ENCODE measurements at places on chromosomes 5 and 9.

- no peak for DNase-seq
These were observed 73.2 kb downstream of the PIK3R1 start for GRCh38 chr5:68288707-68289134.

DNA sequence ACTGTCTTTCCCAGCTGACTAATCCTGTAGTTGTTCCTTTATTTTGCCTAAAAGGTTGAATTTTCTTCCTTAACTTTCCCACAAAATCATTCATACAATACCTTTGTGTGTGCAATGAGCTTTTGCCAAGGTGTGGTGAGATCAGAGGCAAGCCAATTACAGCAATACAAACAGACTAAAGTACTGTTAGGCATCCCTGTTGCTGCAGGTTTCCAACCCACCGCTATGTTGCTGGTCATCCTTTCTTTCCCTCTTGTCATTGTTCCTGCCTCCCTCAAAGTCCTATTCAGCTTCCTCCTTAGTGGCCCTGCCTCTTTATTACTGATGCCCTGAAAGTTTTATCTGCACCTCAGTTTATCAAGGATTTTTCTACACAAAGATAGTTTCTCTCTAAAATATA is 22.1 kb downstream of the ITGA2 start:
- no peak for DNase-seq

GRCh38 chr9:130626249-130626996 is 38.0 kb upstream of the PRDM12 start:
- no peak for DNase-seq

DNA sequence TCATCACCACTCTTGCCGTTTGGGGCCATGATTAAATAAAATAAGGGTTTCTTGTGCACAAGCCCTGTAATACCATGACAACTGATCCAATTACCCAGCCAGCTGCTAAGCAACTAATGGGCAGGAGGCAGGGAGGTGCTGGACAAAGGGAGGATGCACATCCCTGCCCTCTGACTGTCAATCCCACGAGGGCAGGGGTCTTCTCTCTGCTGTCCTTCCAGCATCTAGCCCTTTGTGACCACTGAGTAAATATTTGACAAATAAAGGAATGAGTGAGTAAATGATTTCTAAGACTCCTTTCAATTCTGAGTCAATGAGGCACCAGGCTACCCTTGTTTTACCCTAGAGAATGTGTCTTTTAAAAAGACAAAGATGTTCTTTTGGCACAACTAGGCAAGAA is 247.1 kb downstream of the SYK start:
- DNase-seq = no peak

- no peak for DNase-seq
These were observed 233.7 kb downstream of the ADAMTSL1 start for GRCh38 chr9:18707489-18708205.

DNA sequence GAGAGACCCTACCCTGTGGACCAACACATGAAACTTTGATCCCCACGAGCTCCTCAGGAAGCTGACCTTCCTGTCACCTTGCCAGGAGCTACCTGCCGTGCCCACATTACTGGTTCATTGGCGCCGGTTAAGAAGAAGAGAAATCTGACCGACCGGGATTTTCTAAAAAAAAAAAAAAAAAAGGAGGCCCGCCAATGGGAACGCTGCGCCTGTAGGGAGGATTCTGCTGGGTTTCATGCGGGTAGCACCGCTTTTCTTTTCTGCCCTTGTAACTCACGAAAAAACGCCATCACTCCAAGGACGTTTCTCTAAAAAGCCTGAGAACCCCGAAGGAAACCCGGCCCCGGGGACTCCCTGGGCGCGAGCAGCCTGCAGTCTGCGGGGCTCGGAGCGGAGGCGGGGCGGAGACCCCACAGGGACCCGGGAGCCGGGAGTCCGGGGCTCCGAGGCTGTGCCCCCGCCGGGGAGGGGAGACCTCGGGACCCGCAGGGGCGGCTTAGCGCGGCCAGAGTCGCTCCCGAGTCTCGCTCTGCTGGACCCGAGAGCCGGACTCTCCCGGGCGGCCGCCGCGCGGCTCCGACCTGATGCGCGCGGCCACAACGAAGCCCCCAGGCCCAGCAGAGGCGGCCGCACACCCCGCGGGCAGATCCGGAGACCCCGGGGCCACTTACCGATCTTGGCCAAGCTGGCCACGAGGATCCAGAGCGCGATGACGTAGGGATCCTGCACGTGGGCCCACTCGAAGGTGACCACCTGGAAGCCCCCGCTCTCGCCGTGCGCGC is 617 bp downstream of the SLC9A3 start:
- DNase-seq = no peak

GRCh38 chr9:77511525-77511924 is 136.6 kb downstream of the GNA14 start:
- DNase-seq = no peak

DNA sequence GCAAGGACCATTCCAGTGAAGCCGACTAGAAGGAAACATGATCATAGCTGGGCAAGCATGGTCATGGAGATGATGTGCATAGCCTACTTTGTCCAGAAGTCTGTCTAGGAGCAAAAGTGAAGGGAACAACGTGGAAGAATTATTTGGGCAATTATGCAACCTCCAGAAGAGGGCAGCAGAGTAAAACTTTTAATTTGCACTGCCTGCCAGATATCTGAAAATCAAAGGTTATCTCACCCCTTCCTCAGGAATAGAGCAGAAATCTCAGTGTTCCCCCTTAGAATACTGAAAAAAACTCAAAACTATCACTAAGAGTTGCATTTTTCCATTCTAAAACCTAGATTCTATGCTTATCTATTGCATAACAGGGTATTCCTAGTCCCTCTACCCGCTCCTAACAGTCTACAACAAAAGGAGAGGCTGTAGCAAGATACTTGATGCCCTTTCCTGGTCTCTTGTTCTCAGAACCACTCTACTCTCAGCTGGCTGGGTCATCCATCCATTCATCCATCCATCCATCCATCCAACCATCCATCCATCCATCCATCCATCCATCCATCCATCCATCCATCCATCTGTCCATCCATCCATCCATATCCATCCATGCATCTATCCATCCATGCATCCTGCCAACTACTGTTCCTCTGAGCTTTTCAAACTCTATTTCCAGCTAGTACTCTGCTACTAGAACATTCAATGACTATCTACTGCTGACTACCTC is 8.4 kb upstream of the SETD9 start:
- DNase-seq = peak; percentile 49

DNA sequence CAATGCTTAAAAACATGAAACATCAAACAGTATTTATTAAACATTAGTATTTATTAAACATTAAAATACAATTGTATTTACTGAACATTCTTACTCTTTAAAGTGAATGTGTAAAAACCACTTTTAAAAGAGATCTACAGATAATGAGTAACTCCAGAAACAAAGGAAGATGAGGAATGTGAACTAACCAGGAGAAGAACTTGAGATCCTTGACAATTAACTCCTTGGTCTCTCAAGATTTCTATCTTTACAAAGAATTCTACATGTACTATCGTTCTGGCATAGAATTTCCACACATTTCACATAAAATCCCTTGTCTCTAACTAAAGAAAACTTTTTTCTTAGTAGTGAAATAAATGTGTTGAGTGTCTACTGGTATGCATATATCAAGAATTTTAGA is 28.7 kb upstream of the IFNE start:
- no peak for DNase-seq

DNA sequence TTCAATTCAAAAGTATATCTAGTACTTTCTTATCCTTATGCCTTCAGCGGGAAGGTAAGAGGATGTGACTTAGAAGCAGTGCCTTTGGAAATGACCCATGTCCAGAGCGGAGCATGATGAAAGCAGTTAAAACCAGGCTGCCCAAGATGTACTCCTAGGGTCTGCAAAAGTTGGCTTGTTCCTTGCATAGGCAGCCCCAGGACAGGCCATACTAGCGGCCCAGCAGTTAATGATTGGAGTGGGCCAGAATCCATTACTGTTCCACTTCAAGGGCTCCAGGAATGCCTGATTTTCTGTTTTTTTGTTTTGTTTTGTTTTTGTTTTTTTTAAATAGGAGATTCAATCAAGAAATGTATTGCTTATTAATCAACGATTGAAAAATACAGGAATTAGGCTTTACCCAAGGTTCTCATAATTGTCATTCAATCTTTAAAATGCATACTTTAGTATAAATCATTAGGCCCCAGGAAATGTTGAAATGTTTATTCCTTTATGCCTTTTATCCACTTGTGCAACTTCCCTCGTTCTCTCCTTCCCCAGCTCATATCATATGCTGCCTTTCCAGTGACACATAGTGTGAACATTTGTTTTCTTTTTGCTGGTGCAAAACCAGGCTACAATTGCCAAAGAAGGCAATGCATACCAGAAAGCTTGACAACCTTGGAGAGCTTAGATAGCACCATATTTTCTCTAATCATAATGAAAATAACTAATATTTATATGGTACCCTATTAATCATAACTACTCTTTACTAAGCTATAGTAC is 190.8 kb downstream of the ARHGEF28 start:
- DNase-seq = no peak

- DNase-seq = no peak
These were observed 492.9 kb downstream of the CHSY3 start for GRCh38 chr5:130397132-130397531.

DNA sequence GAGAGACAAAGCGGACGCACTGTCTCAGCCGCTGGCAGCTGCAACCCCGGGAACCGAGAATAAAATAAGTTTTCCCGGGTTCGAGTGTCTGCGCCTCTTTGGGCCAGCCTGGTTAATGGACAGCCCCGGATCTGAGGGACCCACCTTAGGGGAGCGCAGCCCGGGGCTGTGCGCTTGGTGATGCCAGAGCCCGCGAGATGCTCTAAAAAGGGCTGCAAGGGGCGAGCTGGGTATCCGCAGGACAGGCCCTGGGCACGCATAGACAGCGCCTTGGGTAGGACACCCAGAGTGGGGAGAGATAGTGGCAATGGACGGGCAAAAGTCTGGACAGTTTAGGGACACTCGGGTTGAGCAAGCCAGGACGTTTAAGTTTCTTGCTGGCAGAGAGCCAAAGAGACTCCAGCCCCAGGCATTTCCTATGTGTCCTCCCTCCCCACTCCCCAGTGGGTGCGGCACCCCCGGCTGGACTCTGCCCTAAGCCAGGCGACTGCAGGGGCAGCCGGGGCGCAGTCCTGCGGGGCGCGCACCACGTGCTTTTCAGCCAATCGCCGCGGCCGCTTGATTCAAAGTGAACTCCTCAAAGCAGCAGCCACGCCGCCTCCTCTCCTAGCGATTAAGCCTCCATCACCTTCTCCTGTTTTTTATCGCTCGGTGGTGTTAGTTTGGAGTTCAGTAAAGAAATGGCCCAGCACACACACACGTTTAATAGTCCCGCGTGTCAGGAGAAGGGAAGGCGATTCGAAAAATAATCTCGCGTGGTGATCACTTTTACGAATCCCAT is 616 bp upstream of the ENC1 start:
- peak; percentile 43 for DNase-seq

GRCh38 chr9:6024035-6024554 is 8.7 kb upstream of the RANBP6 start:
- DNase-seq = peak; percentile 12

GRCh38 chr5:144028058-144028457 is 142.4 kb downstream of the YIPF5 start:
- DNase-seq = no peak

GRCh38 chr5:142537938-142538337 is 148.0 kb downstream of the FGF1 start:
- no peak for DNase-seq

DNA sequence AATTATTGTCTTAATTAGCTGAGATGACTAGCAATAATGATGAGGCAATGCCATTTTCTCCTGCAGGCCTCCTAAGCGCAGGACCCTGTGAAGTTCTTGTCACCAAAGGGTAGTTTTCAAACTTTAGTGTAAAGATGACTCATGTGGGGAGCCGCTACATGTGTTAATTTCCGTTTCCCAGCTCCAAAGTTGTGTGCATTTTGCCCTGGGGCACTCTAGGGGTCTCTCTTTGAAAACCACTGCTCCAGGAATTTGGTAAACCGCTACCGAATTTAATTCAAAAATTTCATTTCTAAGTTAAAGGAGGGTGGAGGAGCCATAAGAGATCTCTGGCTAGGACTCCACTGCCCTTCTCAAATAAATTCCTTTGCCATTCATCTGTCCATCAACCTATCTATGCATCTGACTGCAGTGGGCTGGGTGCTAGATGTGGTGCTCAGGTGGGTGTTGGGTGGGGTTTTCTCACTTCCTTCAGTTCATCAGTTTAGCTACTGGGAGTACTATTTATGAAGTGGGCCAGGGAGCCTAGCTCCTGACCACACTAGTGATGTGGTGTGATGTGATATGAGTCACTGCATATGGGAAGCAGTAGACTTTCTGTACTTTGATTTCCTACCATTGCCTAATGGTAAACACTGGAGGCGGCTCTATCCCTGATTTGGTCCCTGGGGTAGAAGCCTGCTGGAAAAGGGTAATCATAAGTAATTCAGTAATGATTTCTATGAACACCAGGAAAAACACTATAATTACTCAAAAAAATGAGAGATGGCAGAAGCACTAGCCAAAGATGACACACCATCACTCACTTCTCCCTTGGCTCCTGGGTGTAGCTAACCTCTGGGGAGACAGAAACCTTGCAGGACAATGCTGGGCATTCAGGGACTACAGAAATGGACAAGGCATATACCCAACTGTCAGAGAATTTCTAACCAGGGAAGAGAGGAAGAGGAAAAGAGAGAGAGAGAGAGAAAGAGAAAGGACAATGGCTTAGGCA is 4.0 kb upstream of the ZSWIM6 start:
- DNase-seq = peak; percentile 13

DNA sequence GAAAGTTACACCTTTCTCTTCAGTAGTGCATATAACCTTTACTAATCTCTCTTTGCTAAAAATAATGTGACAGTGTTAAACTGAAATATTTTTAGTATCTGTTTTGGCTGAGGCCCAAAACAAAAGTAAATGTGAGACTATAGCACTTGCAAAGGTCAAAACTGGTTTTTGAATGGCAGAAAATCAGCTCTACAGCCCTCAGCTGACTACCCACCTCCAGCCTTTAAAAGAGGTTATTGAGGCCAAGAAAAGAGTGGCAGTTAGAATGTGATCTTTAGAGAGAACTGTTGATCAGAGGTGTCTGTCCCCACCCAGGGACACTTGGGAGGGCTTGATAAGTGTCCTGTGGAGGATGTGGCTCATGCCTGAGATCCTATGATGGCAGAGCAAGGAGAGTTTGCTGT is 30.9 kb downstream of the PRKACG start:
- DNase-seq = no peak

All from stimulated activated CD4-positive, alpha-beta T cell treated with anti-CD3 and anti-CD28 coated beads, Interleukin-4, amount 100 ng/mL, for 24 hours (primary cell).